ENCODE measurements at places on chromosomes 5 and 9.
A peak's percentile ranks its signal among the peaks of the same experiment; 100 is the strongest.

GRCh38 chr5:7016999-7017747, 303.9 kb downstream of the TENT4A start:
- peak; percentile 9 for DNase-seq

DNA sequence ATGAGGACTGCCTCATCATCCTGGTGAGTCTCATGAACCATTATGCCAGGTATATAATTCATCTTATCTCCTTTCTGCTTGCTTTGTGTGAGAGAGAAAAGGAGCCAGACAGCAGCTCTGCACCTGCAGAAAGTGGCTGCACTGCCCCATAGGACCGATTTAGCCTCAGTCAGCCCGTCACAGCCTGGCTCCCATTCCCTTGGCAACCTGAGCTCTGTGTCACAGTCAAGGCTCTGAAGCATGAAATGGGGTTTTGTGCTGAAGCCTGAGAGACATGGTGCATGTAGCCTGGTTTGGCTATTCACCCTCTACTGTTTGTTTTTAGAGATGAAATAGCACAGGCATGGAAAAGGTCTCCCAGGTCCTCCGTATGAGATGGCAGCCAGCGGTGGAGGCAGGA, 198.3 kb downstream of the KCTD16 start:
- DNase-seq: peak; percentile 11

- DNase-seq: no peak
These were observed 34.1 kb upstream of the CPLX2 start for GRCh38 chr5:175837171-175837699.

- no peak for DNase-seq
These were observed 137.6 kb downstream of the DRD1 start for GRCh38 chr5:175306381-175306780.

GRCh38 chr5:177445052-177445916, 1.3 kb upstream of the PRR7 start:
- DNase-seq: no peak
